ENCODE measurements at places on chromosomes 6 and 20.

DNA sequence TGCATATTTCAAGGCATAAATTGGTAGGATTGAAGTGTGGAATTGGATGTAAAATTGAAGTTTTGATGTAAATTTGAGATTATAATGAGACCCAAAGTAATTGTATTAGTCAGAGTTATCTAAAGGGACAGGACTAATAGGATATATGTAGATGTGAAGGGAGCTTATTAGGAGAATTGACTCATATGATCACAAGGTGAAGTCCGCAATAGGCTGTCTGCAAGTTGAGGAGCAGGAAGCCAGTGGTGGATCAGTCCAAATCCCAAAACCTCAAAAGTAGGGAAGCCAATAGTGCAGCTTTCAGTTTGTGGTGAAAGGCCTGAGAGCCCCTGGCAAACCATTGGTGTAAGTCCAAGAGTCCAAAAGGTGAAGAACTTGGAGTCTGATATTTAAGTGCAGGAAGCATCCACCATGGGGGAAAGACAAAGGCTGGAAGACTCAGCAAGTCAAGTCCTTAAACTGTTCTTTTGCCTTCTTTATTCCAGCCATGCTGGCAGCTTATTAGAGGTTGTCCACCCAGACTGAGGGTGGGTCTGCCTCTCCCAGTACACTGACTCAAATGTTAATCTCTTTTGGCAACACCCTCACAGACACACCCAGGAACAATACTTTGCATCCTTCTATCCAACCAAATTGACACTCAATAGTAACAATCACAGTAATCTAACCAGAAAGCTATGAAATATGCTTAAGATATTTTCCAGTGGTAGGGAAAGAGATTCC, 442.6 kb upstream of the PTCHD4 start:
- DNase-seq = no peak

GRCh38 chr6:166464068-166465002, 81.6 kb upstream of the MPC1 start:
- no peak for DNase-seq

GRCh38 chr20:50995506-50995905, 27.4 kb downstream of the KCNG1 start:
- DNase-seq = no peak

GRCh38 chr6:85641897-85642773, 551 bp downstream of the SYNCRIP start:
- peak; percentile 69 for DNase-seq

GRCh38 chr6:95882371-95882770, 133.4 kb upstream of the FUT9 start:
- DNase-seq = no peak

DNA sequence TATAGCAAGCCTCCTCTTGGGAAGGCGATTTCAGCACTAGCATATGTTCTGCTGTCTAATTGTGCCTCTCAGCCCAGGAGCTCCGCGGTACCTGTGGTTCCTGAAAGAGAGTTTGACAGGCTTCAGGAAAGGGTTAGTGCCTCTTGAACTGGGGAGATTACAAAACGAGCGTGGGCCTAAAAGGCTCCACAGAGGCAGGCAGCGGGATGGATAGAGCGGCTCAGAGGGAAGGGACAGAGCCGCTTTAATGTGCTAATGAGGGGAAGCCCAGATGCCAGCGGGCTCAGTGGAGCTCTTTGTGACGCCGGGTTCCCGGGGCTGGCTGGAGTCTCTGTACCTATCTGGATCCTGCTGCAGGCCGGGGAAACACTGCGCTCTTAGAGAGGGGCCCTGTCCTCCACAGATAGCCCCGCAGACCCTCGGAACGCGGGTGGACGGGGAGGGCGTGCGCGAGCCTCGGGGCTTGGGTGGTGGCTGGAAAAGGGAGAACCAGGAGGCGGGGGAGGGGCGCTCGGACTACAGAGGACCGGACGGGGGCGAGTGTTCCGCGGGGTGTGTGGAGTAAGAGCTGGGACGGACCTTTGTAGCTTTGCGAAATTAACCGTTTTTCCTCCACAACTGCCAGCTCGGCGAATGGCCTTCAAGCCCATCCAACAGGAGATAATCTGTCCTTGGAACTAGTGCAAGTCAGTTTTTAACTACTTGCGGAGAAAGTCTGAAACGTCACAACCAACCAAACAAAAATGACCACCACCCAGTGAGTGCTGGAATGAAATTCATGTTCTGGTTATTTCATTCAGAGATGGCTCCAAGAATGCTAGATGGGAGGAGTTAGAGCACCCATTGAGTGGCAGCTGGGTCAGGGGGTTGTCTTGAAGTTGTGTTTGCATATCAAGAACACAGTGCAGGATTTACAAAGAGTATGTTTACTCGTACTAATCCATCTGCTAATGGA, 13.0 kb downstream of the SLC35F1 start:
- peak; percentile 47 for DNase-seq

DNA sequence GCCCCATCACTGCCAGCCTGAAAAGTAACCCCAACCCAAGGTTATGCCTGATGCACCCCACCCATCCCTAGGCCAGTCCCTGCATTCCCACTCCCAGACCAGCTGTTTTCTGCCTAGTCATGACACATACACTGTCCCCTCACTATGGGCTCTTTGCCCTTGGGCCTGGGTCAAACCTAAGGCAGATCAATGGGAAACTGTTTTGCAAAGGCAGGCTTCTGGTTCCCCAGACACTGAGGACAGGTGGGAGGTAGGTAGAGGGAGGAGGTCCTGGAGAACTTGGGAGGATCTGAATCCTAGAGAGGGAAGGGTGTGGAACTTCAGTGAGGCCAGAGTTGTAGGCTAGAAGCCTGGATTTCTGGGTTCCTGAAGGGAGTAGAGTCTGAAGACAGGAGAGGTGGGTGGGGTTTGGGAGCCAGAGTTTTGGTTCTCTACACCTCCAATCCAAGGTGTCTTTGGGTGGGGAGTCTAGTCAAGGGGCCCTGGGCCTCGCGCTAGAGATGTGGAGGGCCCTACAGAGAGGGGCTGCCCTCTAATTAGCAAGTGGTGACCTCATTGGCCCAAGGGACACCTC, 2.0 kb downstream of the CLIC1 start:
- DNase-seq = no peak

GRCh38 chr20:31570735-31571617, 34.1 kb upstream of the ID1 start:
- DNase-seq = peak; percentile 81

DNA sequence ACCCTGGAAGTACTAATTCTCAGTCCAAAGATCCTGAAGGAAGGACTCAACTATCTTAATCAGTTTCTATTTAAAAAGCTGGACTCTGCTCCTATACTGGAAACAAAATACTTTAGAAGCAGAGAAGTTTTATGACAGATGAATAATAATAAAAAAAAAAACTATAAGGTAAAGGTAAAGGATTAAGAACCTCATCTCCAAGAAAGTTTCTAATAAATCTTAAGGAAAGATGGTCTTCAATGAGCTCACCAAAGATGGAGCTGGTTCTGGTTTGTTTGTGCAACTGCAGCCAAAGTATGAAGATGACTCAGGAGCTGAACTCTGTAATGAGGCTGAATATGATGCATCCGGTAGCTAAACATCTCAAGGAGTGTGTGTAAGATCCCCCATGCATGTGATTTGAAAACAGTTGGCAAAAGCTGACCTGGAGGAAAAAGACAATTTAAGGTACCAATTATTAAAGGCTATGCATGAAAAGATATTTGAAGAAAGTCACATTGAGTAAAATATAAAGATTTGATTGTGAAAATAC, 25.2 kb downstream of the MED23 start:
- no peak for DNase-seq

Measured in right forelimb (tissue), 1 donor.